Suppressor macrophage (primary cell): ENCODE measurements at places on chromosomes 16 and 17.
A peak's percentile ranks its signal among the peaks of the same experiment; 100 is the strongest.

DNA sequence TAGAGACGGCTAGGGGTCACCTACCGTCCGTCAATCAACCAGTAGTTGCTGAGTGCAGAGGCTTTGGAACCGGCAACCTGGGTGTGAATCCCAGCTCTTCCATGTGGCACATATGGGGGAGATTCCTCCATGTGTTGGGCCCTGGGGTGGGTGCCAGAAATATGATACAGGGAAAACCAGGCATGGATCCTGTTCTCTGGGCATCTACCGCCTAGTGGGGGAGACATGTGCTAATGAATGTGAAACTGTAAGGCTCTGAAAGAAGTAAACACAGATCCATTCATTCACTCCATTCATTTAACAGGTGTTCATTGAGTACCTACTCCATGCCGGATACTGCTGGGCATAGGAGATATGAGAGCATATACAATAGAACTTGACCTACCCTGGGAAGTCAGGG lies 39.5 kb upstream of the SDK2 start:
- no peak for DNase-seq

DNA sequence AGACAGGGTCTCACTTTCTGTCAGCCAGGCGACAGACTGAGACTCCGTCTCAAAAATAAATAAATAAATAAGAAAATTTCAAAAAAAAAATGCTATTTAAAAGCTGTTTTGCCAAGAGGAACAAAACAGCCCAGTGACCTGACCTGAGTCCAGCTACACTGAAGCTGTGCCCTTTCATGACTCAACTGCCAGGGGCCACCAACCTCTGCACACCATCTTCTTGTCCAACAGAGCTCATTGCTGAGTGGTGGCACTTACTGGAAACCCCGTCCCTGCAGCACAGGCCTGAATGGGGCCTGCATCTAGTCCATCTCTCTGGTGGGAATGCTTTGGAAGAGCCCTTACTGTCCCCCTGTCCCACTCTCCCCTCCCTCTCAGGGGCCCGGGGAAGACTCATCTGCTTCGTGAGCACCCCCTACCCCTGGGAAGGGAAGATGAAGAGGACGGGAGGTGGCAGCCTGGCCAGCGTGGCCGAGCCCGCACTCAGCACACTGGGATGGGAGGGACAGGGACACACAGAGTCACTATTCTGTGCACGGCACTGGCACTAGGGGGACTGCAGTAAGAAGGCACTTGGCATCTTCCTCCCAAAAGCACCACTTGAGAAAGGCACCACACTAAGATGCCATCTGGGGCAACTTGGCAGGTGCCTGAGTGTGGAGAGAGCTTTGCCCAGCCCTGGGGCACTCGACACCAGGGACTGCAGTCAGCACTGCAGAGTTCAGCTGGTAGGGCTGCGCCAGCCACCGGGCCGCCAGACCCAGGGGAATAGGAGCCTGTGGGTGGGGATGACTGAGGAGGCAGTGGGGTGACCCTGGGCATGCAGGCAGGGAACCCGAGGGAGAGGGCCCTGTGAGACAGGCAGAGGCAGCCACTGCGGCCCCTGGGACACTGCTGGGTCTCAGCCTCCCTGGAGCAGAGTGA lies 13.5 kb downstream of the FBXO31 start:
- DNase-seq, result no peak

DNA sequence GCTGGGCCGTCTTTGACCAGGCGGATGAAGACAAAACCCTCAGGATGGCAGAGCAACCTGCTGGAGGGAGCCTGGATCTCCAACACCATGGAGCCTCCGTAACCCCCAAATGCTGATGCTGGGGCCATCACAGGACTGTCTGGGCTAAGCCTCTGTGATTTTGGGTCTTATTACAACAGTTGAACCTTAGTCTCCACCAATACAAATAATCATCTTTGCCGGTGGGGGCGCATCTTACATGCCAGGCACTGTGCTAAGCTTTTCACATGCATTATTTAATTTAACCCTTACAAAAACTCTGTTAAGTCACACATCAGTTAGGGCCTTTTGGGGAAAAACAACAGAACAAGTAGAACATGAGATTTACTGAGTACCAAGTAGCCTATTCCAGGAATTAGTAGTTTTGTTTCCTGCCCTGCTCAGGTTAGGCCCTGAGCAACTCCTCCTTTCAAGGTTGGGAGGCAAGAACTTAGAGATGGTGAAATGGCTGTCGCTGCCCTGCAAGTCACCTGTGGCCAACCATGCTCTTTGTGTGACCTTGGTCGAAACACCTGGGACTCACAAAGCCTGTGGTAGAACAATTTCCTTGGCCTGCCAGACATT lies 8.9 kb upstream of the ITGAM start:
- no peak for DNase-seq

- peak; percentile 48 for DNase-seq
These were observed 4.6 kb upstream of the CLDN9 start for GRCh38 chr16:3007957-3008689.

DNA sequence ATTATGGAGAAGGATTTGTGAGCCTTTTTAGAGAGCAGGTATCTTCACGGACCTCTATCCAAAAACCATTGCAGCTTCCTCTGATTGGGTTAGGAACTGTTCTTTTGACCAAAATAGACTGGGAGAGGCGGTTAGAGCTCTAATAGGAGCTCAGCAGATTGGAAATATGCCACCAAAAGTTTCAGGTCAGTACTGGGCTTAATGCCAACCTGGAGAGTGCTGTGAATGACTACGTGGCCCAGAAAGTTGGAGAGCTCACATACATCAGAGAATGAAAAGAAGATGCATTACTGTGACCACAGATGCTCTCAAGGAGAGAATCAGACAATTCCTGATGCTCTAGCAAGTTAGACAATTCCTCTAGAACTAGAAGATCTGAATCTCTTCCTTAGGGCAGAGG lies 86.5 kb downstream of the ABCA8 start:
- DNase-seq, result no peak

DNA sequence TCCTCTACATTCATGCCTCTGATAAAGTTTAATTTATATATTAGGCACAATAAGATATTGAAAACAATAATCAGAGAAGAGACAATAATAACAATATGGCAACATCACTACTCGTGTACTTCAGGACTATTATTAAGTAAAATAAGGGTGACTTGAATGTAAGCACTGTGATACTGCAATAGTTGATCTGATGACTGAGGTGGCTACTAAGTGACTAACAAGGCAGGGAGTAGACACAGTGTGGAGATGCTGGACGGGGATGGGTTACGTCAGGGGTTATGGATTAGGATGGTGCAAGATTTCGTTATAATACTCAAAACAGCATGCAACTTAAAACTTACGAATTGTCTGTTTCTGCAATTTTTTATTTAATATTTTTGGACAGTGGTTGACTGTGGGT lies 32.5 kb downstream of the CYLD start:
- no peak for DNase-seq

DNA sequence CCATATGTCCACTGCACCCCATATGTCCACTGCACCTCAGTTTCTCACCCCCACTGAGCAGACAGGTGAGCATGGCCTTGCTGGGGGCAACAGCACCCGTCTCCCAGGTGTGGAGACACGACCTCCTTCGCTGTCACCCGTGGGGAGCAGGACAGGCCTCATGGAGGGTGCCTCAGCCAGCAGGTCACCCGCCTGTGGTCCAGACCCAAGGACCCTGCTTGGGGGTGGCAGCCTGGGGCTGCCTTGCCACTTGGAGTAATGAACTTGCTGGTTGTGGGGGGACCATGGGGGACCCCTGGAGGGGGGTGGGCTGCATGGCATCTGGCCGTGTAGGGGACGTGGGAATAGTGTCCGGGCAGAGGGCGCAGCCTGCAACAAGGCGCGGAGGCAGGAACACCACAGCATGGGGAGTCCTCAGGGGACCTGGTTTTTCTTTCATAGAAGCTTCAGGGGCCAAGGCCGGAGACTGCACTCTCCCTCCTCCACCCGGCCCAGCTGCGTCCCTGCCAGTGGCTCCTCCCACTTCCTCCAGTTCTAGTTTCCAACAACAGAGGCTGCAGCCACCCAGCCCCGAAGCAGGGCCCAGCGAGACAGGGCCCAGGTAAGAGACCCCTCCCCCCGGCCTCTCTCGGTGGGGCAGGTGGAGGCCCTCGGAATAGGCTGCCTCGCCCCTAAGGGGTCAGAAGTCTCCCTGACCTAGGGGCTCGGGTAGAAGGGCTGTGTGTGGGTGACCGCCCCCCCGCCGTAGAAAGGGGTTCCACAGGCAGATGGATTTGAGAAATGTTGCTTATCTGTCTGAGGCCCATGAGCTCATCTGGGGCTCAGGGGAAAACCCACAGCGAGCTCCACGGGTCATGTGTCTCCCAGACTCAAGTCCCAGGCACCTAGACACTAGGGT lies at the start of gene NHLRC4:
NHLRC4 (plus strand) TSS at position 531 of the 898 bp plus-strand sequence. CDS start 1,043 bp downstream, outside the sequence.
- DNase-seq, result peak; percentile 54

GRCh38 chr17:42982266-42982665 lies 1.9 kb downstream of the RUNDC1 start:
- DNase-seq, result no peak

DNA sequence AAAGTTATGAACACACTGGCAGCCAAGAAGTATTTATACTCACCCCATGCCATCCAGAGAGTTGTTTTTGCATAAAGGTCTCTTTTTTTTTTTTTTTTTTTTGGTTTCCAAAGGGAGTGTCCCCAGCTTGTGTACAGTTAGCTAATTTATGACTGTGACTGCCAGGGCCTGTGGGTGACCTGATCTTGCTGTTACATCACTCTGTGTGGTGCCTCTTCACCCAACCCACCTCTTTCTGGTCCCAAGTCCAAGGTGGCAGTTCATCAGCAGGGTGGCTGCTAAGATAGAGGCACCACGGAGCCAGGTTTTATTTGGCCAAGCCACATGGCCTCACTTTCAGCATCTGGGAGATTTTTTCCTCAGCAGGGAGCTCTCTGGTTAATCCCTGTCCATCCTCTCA lies at the start of gene NOS2:
NOS2 (minus strand) TSS at position 8 of the 400 bp plus-strand sequence. CDS start 1,720 bp downstream, outside the sequence.
- DNase-seq, result no peak

DNA sequence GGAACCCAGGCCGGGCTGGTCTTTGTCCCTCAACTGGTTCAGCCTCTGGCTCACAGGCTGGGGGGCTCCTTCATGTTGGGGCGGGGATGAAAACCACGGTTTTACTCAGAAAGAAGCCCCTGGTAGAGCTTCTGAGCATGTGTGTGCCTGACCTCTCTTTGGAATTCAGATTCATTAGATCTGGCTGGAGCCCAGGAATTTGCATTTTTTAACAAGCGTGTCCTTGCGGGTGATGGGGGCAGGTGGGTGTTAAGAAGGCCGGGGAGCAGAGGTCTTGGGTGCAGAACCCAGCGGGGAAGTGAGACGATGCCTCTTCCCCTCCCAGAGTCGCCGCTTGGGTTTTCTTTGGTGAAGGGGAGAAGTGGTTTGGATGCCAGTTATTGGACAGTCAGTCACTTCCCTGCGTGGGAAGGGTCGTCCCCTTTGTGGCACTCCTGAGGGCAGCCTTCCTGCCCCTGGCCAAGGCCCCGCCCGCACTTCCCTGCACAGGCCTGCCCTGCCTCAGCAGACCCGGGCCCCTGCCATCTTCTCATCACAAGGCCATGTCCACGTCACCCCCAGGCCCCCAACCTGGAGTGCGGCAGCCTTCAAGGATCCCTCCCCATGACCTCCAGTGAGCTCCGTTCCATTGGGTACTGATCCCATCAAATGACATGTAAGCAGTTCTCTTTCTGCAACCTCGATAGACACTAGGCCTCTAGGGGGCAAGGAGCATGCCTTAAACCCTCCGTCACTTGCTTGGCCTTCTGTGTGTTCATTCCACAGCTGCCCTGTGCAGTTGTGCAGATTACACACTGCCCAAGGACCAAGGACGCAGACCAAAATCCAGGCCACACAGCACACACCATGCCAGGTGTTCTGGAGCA lies 177.7 kb upstream of the CIBAR2 start:
- DNase-seq, result no peak

DNA sequence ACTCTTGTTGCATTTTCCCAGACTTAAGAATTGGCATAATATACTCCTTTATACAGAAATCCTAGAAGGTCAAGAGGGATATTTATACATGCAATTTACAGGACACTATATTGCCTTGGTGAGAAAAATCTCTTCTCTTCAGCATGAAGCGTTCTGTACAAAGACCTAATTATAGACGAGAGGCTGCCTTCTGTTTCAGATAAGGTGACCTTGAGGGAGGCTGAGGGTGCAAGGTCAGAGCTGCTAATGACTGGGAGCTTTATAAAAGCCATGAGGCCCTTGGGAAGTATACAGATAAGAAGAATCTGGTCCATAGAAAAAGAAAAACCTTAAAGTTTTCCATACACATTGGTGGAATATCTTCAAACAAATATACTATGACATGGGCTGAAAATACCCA lies 156.3 kb upstream of the SOX9 start:
- no peak for DNase-seq

DNA sequence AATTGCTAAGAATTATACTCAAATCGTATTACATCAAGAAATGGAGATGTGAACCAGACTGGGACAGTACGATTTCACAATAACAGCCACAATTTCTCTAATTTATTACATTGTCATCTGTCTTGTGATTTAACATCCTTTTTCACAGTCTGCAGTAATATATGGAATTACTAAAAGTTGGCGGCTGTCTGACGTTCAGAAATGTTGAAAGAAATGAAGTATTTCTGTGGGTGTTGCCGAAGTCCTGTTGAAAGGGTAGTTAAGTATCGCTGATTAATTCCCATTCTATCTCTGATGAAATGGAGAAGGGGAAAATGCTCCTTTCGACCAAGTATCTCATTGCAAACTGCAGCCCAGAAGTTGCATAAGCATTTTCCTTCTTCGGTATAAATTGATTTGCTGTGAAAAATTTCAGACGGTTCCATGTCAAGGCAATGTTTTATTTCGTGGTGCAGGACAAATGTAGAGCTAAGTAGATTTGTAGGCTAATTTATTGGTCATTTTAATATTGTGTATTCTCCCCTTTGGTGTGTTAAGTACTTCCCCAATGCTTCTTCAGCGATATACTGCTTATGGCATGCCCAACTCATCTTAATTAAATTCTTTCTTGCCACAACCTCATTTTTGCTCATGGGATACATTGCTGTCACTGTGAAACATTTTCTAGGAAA lies 775.2 kb upstream of the RBFOX1 start:
- DNase-seq, result peak; percentile 54

GRCh38 chr17:20235747-20236146 lies 226.6 kb downstream of the SPECC1 start:
- no peak for DNase-seq

GRCh38 chr17:66923886-66924285 lies 40.6 kb upstream of the CACNG4 start:
- DNase-seq, result no peak

DNA sequence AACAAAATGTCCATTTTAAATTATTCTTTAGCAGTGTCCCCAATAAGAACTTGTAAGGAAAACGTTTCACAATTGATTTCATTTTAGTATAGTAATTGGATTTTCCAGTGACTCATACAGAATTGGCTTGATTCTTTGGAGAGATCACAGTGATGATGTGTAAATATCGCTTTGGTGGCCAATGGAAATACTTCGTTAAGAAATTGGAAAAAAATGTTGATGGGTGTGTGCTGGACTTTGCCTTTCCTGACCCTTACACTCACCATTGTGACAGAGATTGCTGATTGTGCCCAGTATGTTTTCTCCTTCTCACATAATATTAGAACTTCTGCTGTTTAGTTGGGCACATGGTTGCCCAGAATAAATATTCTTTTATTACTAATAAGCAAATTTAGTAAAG lies 7.4 kb upstream of the EFCAB13 start:
- DNase-seq, result no peak
